ENCODE measurements at places on chromosomes 1 and 21.

- DNase-seq = no peak
These were observed 20.2 kb downstream of the NCMAP start for GRCh38 chr1:24575905-24576587.

GRCh38 chr1:185734929-185735700, 924 bp downstream of the HMCN1 start:
- DNase-seq = no peak

- DNase-seq = no peak
These were observed 56.3 kb upstream of the C1orf87 start for GRCh38 chr1:60129911-60130310.

DNA sequence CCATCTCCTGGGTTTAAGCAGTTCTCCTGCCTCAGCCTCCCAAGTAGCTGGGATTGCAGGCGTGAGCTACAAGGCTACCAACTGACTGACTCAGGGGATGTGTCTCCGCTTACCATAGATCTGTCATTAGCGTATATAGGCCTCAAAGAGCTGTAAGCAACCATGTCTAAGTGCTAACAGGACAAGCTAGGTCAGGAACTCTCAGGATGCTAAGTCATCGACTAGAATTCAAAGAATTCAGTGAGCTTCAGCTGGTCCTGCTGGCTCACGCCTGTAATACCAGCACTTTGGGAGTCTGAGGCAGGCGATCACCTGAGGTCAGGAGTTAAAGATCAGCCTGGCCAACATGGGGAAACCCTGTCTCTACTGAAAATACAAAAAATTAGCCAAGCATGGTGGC, 29.5 kb downstream of the CAPN2 start:
- DNase-seq = no peak

- DNase-seq = no peak
These were observed 36.1 kb downstream of the DEGS1 start for GRCh38 chr1:224219011-224219611.

DNA sequence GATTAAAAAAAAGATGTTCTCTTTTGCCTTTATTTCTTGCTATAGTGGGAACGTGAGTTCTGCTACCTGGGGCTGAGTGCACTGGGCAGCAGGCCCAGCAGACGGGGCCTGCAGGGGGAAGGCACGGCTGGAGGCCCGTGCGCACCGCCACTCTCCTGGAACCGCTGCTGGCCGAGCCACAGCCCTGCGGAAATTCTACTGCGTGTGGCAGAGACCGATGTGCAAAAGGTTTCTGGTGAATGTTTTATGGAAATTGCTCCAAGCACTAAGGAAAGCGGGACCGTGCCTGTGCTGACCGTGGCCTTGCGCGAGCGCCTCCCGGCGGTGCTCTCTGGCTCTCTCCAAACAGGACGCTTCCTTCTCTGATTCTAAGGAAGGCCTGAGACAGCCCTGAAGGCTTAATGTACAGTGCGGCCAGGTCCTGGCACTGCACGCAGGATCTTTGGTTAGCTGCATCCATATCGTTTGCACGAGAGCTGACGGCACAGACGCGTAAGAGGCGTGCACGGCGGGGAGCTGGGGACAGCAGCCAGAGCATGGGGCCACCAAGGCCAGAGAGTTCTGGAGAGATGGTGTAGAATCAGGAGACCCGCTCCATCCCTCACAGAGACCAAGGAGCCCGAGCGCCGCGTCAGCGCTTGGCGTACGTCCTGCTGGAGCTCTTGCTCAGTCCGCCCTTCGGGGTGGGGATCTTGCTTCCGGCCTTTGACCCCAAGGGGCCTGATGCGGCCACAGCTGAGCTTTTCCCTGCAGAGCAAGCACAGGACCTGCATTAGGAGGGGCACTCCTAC, 18.7 kb upstream of the LRRC47 start:
- no peak for DNase-seq

GRCh38 chr1:55582084-55582483, 366.9 kb upstream of the USP24 start:
- DNase-seq = no peak

DNA sequence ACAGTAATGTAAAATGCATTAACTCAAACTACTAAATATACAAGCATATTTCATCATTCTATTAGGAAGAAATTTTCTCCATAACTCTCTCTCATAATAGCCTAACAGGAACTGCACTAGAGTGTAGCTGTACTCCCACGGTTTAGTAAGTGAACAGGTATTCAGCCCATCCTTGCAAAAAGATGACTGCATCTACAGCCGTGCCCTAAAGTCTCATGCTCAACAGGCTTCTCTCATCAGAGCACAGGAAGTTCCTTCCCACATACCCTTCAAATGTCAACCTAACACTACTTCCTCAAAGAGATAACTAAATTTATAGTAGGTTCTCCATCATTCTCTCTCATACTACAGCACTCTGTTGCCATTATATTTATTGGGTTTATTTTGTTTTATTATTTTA, 251.6 kb downstream of the AKT3 start:
- DNase-seq = no peak

- DNase-seq = no peak
These were observed 181.5 kb downstream of the GABPA start for GRCh38 chr21:25916226-25916625.

- DNase-seq = peak; percentile 83
These were observed at the start of gene IRF2BP2 for GRCh38 chr1:234610061-234610665. Gene IRF2BP2, minus strand, starts transcription at chr1:234610178. Its CDS starts 684 bp downstream, at chr1:234609494.

Data from SK-N-DZ (cell line).